ENCODE measurements at places on chromosomes 6 and 20.

DNA sequence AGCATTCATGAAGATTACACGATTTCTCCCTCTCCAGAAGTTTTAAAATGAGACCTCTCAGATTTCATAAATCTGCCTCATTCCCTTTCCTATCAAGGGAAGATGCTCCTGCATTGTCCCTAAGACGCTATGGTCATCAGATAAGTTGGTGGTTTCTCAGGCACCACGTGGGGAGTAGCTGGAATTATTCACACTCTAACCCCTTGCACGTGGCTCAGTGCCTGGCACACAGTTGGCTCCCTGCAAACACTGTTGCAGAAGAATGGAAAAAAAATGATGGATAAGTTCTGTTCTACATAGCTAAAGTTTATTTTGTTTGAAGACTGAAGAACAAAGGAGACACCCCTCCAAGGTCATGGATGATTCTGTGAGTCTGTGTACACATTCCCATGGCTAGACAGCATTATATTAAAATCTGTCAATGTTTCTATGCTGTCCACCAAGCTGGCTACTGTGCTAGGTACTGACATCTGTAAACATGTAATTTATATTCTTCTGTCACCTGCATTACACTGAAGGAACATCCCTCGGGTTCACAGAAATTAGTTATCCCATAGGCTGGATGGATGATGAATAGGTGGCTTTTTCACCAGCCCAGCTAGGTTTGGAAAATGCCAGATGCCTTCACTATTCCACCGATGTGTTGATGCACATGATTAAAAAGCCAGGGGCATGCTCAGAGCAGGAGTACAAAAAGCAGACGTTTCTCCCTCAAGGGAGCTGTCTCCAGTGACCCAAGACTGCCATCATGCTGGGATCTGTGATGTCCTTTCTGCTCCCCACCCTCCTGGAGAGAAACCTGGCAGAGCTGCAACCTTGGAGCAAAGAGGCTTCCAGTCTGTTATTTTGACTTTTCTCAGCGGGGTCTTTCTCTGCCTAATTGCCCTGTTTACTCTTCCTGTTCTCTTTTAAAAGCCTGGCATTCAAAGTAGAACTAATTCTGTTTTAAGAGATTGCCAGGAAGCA is 610.5 kb downstream of the UTRN start:
- peak; percentile 12 for ATAC-seq

- no peak for ATAC-seq
Measured at GRCh38 chr6:13638626-13639025, 23.5 kb downstream of the NOL7 start.

DNA sequence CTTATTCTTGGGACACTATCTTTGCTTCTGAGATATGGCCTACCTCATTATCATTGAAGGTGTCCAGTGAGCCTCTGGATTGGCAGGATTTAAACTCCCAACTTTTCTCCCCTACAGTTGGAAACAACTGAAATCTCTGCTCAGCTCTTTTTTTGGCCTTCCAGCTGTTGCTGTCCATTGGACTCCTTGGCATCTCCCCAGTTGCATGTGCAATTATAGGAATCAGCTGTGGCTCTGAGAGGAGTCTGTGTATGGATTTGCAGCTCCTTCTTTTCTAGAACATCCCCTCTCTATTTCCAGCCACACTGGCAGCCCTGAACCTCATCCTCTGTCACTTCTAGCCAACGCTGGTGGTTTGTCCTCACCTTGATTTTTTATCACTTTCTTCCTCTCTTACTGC is 21.2 kb downstream of the RAB22A start:
- no peak for ATAC-seq

GRCh38 chr20:20446425-20447015 is 78.6 kb downstream of the INSM1 start:
- ATAC-seq: no peak

DNA sequence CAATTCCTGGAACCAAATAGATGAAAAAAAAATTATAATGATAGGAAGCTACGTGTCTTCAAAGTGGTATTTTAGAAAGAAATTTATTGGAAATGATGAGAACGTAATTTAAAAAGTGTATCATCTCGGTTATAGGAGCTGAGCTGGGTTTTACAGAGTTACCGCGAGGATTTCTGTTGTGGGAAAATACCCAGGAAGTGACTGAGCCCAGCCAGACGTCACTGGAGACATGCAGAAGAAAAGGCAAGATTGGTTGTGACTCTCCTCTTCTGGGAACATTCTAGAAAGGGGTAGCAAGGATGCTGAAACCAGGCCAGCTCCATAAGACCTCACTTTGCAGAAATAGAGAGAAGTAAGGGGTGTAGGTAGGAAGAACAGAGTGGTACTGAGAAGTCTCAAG is 95.9 kb upstream of the ADGRF1 start:
- ATAC-seq: no peak

DNA sequence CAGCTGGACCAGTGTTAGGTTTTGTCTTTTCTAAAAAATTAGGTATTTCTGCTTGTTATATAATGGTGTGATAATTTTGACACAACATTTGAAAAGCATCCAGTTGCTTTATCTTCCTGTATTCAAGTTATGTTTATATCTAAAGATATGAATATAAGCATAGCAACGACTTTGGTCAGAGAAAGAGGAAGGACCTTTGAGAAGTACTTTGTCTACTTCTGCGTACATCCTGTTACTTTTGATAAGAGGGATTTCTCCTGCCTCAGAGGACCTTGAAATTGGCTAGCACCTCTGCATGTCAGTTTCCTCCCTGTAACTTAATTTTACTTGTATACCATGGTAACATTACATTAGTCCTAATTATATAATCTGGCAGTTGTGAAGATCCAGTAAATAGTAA is 24.8 kb downstream of the PHF20 start:
- peak; percentile 57 for ATAC-seq

DNA sequence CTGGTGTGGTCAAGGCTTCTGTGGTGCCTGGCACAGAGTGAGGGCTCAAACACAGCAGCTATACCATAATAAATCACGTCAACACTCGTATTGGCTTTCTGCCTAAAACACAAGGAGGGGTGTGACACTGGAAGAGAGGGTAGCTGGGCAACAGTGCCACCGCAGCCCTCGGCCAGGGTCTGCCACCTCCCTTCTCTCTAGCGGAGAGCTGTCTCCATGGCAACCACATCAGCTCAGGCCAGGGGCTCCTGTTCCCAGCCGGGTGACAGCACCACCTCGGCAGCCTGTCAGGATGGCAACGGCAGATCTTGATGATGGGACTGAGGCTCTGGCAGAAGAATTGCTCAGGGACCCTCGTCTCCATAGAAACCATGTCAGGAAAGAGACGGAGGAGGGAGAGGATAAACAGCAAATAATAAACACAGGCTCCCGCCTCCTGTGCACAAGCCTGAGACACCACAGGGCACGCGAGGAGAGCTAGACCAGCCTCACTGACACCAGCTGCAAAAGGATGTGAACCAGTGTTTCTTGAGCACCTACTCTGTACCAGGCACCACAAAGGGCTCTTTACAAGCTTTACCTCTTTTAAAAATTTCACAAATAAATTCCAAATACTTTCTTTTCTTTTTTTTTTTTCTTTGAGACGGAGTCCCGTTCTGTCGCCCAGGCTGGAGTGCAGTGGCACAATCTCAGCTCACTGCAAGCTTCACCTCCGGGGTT is 50.4 kb upstream of the TLDC2 start:
- no peak for ATAC-seq

- no peak for ATAC-seq
Measured at GRCh38 chr20:20820104-20820503, 107.7 kb upstream of the RALGAPA2 start.

DNA sequence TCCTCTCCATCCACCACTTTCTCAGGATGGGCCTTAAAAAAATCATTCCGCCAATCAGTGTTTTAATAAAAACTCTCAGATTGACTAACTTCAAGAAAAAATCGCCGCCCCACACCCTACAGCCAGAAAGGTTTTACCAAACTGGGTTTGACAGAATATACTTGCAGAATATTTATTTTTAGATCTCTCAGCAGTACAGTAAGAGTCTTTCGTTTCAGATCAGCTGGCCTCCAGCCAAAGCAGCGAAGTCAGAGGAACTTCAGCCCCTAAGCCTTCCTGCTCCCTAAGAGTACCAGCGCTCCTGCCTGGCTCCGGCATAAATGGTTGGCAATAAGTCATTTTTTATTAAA is 24.7 kb downstream of the TBC1D7 start:
- ATAC-seq: peak; percentile 75

GRCh38 chr6:116553451-116553850 is at the start of gene CALHM4:
Gene CALHM4, plus strand, starts transcription at chr6:116553751. Its CDS starts 43 bp downstream, at chr6:116553794.
- no peak for ATAC-seq

DNA sequence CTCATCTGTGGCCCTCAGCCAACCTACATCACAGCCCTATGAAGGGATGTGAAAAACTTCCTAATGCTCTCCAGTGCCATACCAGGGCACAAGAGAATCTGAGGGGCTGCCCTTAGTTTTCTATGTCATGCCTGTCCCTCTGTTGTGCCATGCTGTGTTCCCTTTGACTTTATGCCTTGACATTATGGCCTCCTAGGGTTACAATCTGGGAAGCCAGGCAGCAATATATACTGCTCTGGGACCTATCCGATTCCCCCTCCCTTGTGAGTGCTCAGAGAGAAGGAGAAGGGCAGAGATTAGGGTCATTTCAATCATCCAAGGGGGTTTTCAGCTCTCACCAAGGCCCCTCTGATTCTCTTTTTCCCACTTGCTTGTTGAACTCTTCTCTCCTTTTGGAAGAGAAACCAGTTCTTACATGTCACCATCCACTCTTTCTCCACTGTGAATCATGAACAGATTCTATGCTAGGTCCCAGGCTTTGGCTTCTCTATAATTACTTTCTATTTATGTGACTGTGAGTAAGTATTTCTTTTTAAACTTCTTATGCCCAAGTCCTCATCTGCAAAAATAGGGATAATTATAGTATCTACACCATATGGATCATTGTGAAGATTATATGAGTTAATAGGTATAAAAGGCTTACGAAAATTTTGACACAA is 14.2 kb upstream of the FRK start:
- ATAC-seq: no peak

GRCh38 chr6:35737413-35738211 is 780 bp downstream of the ARMC12 start:
- peak; percentile 71 for ATAC-seq

- no peak for ATAC-seq
Measured at GRCh38 chr6:14925025-14925698, 320.7 kb upstream of the JARID2 start.

DNA sequence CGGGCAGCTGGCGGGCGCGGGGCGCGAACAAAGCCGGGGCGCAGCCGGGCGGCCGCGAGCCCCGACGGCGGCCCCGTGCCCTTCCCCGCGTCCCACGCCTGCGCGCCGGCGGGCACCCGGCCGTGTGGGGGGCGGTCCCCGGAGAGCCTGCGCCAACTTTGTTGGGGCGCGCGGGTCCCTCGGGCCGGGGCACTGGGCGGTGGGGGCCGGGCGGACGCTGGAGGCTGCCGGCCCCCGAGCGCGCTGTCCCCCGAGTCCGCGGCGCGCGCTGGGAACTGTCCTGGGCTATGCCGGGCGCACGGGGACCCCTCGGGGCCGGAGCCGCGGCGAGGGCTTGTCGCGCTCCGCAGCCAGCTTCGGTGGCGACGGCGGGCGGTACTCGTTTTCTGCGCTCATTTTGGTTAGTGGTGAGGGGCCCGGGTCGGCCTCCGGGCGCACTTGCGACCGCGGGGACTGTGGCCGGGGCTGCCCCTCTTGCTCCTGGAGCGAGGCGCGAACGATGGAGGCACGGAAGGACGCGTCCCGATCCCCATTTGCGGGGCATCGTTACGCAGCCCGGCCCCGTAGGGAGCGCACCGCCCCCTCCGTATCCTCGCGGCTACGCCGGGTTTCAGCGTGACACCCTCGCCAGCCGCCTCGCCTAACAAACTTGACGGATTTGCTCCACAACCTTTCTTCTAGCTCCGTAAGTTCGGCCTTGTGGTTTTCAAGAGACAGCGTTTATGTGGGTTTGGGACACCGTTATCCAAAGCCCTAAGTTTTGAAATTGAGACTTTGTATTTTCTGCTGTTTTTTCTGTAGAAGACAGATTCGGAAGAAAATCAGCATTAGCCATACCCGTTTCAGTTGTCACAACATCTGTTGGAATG is 622 bp downstream of the SS18L1 start:
- peak; percentile 4 for ATAC-seq

DNA sequence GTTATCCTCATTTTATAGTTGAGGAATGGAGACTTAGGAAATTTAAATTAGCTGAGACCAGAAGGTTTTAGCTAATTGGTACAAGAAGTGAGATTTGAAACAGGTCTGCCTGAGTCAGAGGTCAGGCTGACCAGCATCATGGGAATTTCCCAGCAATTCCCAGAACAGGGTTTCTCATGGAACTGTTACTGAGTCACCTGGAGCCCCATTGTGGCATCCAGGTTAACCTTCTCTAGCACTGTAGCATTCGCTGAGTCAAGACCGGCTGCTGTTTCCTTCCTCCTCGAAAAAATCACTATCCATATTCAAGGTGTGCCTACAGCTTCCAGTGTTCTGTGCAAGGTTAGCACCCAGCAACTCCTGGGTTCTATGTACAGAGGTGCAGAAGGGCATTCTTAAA is 238.0 kb upstream of the MAN1A1 start:
- ATAC-seq: no peak

DNA sequence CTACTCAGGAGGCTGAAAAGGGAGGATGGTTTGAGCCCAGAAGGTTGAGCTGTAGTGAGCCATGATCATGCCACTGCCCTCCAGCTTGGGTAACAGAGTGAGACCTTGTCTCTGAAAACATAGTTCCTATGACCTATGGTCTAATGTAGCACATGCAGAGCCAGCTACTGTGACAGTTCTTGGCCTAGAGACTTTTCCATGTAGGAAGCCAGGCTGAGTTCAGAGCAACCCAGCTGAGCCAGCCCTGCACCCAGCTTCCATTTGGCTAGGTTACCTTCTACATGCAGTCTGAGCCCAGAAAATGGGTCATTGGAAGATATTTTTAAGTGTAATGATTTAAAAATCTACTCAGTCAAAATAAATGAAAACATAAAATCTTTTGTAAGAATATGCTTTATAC is 92.8 kb downstream of the FNDC1 start:
- ATAC-seq: no peak

DNA sequence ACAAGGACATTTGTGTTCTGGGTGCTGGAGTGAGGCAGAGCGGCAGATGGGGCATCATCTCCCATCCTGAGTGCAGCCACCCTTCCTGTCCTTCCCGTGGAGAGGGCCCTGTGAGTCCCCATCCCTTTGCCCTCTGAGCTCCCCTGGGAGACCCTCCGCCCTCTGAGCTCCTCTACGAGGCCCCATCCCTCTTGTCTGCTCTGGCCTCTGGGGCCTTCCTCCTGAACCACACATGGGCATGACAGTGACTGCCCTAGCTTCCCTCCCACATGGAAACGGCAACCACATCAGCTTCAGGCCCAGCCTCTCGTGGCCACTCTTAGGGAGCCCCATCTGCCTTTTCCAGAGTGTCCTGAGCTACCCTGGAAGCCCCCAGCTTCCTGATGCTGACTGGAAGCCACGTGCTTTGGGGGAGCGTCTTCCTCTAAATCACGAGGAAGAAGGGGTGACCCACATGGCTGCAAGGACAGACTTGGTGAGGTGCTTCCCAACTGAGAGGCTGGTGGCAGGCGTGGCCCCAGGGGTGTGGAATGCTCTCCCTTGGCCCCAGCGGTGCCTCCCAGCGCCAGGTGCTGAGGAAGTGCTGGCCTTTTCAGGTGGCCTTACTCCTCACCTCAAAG is 52.6 kb downstream of the GINS1 start:
- no peak for ATAC-seq

- ATAC-seq: peak; percentile 66
Measured at GRCh38 chr6:108650781-108651180, 90.1 kb downstream of the FOXO3 start.
